ENCODE measurements at places on chromosomes 2 and 18. TPM values are rescaled to one million over a fixed set of nuclear protein-coding genes. Genes with fewer than 3 reads are reported as not detected.

Gene UCN
- total RNA-seq, result 2.7 TPM

Gene NT5C1B
- total RNA-seq, result not detected

Gene CHRNA1
- total RNA-seq, result not detected

Gene SLC4A5
- total RNA-seq, result 1.8 TPM

Gene AQP12A
- total RNA-seq, result not detected

Gene KIF5C
- 10.2 TPM for total RNA-seq

Gene CNTNAP5
- not detected for total RNA-seq

Gene RFTN2
- not detected for total RNA-seq

Gene XDH
- not detected for total RNA-seq

Gene ABCB6
- total RNA-seq, result 32.3 TPM

Gene POTEI
- not detected for total RNA-seq

Gene NYAP2
- not detected for total RNA-seq

Gene MC4R
- total RNA-seq, result not detected

Gene KCNJ3
- total RNA-seq, result not detected

Gene BOK
- total RNA-seq, result 0.22 TPM

Gene SIX2
- not detected for total RNA-seq

Gene CYRIA
- total RNA-seq, result 0.72 TPM

Gene CFAP65
- not detected for total RNA-seq

Gene CFC1
- total RNA-seq, result not detected

Gene CDK5R2
- total RNA-seq, result not detected

Gene LINC00305
- not detected for total RNA-seq

Gene CCDC141
- 6.5 TPM for total RNA-seq

Gene MYO7B
- 1.2 TPM for total RNA-seq

Gene SCYGR6
- total RNA-seq, result not detected

Gene HOXD12
- total RNA-seq, result not detected

All from activated CD8-positive, alpha-beta T cell treated with anti-CD3 and anti-CD28 coated beads for 36 hours (primary cell).